ENCODE measurements at places on chromosomes 5 and 9.

- DNase-seq, result no peak
Observed at GRCh38 chr5:14353726-14354474, 210.8 kb downstream of the TRIO start.

DNA sequence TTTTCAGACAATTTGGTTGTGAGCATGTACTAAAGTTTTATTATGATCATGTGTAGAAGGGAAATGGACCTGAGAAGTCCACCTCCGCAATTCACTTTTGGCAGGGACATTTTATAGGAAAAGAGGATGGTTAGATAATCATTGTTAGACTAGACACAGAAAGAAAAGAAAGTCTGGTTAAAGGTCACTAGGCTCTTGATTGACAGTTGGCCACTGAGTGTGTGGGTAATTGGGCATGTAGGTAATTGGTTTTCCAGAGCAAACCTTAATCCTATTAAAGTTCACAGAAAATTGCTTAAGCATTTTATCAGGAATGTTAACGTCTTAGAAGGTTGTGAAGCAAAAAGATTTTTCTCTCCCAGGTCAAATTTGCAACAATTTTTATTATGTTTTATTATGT lies 158.5 kb upstream of the CLINT1 start:
- no peak for DNase-seq

DNA sequence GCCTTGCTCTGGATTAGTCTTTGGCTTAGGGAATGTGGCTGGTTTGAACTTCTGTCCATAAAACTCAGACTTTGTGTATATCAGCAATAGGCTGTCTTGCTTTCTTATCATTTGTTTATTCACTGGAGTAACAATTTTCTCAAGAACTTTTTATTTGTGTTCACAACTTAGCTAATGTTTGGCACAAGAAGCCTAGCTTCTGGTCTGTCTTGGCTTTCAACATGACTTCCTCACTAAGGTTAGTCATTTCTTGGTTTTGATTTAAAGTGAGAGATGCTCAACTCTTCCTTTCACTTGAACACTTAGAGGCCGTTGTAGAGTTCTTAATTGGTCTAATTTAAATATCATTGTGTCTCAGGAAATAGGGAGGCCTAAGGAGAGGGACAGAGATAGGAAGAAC lies 4.9 kb downstream of the FBXO38 start:
- no peak for DNase-seq

GRCh38 chr5:442335-443238 lies at the start of gene EXOC3:
Gene EXOC3 (plus strand): TSS chr5:443176. CDS start chr5:446206, 3,030 bp downstream.
- peak; percentile 44 for DNase-seq

DNA sequence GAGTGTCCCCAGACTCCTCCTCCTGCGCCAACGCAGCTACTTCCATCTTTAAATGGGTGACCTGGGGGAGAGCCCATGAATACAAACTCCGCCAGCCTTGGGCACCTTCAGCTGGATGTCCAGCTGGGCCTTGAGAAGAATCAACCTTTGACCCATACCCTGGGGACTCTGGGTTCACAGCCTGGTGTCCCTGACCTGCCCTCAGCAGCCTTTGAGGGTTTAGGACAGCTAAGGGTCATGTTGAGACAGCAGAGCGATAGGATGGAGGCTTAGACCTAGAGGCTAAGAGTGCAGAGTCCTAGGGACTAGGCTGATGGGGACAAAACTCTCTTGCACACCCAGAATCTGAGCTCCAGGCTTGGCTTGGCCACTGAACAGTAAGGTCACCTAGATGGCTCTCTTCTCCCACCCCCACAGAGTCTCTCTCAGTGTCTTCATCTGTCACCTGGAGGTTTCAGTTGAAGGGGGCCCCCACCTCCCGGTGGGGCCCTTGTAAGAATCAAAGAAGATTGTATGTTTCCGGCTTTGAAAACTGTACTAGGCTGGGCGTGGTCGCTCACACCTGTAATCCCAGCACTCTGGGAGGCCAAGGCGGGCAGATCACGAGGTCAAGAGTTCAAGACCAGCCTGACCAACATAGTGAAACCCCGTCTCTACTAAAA lies 6.7 kb upstream of the AQP3 start:
- DNase-seq, result no peak

- DNase-seq, result no peak
Observed at GRCh38 chr9:116943970-116944369, 256.9 kb downstream of the TRIM32 start.

DNA sequence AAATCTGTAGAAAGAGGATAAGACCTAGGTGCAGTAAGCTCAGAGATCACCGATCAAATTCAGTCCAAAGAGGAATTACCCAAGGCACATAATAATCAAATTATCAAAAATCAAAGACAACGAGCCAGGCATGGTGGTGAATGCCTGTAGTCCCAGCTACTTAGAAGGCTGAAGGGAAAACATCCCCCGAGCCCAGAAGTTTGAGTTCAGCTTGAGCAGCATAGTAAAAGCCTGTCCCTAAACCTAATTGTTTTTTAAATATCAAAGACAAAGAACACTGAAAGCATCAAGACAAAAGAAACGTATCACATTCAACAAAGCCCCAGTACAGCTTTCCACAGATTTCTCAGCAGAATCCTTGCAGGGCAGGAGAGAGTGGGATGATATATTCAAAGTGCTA lies 122.9 kb downstream of the CEP120 start:
- no peak for DNase-seq

GRCh38 chr5:153658149-153658548 lies 167.7 kb downstream of the GRIA1 start:
- DNase-seq, result no peak

GRCh38 chr5:32029261-32029660 lies 144.9 kb downstream of the GOLPH3 start:
- DNase-seq, result no peak

- no peak for DNase-seq
Observed at GRCh38 chr9:758146-758545, 83.4 kb upstream of the DMRT1 start.

- DNase-seq, result no peak
Observed at GRCh38 chr9:27124151-27124550, 15.1 kb downstream of the TEK start.

DNA sequence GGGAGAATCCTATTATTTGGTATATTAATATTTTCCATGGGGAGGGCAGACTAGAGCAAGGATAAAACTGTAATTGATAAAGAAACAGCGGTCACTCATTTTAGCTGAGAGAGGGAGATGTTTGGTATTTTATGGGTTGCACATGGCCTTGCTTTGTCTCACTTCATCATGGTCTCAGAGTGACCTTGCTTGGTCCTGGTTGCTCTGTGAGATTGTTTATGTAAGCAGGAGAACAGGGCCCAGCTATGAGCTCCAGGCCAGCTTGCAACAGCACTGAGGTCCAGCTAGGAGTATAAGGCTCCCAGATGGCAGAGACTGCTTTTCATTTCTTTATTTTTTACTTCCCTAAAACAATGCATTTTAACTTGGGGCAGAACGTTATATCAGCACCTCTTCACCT lies 50.7 kb downstream of the ZNF622 start:
- DNase-seq, result no peak

- DNase-seq, result no peak
Observed at GRCh38 chr5:140565780-140566095, 1.1 kb downstream of the SLC35A4 start.

- DNase-seq, result no peak
Observed at GRCh38 chr5:93850311-93850710, 108.9 kb upstream of the POU5F2 start.

- no peak for DNase-seq
Observed at GRCh38 chr9:72775570-72775969, 177.3 kb downstream of the ALDH1A1 start.

DNA sequence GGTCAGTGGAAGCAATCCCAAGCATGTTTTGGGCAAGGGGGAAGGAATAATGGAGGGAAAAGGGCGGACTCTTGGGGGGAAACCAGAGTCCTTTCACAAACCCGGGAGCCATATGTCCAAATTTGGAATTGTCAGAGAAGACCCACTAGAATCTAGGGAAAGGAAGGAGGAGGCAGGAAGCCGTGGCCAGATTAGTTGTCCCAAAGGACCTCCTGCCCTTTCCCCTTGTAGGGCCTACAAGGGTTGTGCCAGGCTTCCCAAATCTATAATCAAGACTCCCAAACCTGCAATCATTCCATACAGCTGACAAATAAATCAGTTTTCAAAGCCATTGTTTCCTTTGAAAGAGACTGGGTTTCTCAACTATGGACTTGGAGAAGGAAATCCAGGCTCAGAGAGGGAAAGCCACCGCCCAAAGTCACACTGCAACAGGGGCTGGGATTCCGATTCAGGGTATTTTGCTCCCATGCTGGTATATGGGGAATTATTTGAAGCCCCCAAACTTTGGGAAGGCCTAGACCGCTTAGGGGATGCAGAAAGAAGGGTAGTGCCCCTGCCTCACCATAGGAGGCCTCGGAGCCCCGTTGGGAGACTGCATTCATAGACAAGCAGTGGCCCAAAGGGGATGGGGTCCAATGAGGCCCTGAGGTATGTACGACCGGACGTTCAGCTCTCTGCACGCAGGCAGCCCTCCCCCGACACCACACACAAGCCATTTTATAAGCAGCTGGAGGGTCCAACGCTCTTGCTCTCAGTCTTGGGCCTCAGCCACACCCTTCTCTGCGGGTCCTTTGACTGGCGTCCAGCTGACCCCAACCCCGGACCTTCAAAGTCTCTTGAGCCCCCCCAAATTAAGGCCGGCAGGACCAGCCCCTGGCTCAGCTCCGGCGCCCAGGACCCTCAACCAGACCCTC lies 815 bp downstream of the ANXA6 start:
- DNase-seq, result no peak

DNA sequence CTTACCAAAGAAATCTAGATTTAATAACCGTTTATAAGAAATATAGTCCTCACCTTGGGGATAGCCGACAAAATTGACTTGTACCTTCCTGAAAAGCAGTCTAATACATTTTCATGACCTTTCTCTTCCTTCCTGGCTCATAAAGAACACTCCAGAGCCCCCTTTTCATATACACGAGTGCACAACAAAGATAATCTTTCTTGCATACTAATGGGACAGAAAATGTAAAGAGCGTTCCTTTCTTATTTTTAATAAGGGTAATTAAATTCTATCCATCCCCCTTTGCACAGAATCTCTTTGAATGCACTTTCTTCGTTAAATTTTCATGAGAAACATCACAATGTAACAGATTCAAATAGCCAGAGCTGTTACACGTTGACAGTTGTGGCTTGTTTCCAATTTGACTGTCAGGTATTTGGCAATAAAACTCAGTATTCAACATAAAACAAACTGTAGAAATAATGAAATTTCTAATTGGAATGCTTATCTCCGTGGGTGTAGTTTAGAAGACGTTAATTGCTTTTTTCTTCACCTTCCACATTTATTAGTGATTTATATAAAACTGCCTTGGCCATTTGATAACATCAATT lies 732.3 kb upstream of the DMAC1 start:
- no peak for DNase-seq

DNA sequence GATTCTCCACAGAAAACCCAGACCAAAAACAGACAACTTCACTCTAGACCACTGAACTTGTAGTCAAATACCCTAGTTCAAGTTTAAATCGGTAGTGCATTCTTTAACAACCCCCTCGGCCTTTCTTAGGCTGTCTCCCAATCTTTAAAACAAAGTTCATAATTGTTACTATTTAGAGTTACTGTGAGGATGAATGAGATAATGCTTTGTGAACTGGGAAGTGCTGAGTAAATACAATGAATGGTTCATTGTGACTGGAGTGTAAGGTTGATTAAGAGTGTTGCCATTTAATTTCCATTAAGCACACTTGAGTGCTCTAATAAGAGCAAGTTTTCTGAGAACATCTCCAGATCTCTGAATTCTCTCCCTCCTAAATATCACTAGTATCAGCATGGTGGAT lies 228.8 kb upstream of the PIK3R1 start:
- DNase-seq, result no peak

DNA sequence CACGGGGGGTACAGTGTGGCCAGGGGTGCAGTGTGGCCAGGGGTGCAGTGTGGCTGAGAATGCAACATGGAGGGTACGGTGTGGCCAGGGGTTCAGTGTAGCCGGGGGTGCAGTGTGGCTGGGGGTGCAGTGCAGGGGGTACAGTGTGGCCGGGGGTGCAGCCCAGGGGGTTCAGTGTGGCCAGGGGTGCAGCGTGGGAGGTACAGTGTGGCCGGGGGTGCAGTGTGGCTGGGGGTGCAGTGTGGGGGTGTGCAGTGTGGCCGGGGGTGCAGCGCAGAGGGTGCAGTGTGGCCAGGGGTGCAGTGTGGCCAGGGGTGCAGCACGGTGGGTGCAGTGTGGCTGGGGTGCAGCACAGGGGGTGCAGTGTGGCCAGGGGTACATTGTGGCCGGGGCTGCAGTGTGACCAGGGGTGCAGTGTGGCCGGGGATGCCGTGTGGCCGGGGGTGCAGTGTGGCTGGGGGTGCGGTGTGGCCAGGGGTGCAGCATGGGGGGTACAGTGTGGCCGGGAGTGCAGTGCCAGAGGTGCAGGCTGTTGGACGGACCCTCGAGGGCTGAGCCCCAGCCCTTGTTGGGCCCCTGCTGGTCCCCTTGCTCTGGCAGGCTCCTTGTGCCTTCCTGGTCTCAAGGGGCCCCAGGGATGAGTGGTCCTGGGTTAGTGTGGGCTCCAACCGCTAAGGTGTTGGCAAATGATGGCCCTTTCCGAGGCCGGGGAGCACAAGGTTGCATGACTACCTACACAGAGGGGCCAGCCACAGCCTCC lies 17.9 kb downstream of the TPPP start:
- no peak for DNase-seq

DNA sequence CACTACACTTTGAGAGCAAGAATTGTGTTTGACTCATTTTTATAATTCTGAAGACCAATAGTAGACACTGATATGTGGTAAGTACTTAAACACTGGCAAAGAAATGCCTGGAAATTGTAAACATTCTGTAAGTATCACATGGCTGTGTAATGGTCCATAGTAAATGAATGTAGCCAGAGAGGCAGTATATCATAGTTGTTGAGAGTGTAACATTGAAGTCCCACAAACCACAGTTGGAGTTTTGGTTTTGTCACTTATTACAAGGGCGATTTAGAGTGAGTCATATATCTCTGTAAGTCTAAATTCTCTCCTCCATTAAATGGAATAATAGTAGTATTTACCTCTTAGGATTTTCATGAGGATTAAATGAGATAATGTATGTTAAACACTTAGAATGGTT lies 181.1 kb upstream of the MEF2C start:
- no peak for DNase-seq

DNA sequence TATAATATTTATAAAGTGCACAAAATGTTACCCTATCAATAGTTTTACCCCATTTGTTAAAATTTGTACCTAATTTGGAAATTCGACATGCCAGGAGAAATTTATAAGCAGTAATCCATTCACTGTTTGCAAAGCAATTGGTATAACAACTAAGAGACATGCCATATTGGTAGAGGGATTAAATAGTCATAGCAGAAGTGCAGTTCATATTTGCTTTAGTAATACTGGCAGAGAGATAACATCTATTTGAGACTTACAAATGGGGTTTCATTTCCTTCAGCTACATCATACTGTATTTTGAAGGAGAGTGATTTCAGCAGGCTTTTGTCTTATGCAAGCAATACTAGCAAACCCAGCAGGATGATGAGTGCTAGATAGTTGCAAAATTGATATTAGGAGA lies 610.4 kb upstream of the CDH10 start:
- DNase-seq, result no peak

GRCh38 chr5:75042522-75042921 lies 9.8 kb downstream of the GCNT4 start:
- DNase-seq, result no peak

GRCh38 chr5:102865510-102866236 lies 110.6 kb downstream of the PAM start:
- peak; percentile 61 for DNase-seq

Data from right renal pelvis (tissue), 4 donors.